ENCODE measurements at places on chromosomes 7 and 10.

DNA sequence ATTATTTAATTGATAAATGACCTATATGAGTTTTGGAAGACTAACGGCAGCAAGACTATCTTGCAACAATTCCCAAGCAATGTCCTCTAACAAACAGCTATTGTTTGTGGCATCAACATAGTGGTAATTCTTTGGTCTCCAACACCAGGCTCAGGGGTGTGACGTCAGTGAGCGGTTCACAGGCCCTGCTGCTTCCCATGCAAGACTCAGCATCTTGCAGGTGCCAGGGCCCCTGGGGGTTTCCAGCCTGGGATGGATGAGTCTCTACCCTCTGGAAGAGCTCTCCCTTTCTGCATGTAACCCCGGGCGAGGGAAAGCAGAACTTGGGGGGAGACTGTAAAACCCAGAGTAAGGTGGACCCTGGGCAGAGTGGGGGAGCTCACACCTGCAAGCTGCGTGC is 164.7 kb downstream of the ACTR3B start:
- no peak for DNase-seq

DNA sequence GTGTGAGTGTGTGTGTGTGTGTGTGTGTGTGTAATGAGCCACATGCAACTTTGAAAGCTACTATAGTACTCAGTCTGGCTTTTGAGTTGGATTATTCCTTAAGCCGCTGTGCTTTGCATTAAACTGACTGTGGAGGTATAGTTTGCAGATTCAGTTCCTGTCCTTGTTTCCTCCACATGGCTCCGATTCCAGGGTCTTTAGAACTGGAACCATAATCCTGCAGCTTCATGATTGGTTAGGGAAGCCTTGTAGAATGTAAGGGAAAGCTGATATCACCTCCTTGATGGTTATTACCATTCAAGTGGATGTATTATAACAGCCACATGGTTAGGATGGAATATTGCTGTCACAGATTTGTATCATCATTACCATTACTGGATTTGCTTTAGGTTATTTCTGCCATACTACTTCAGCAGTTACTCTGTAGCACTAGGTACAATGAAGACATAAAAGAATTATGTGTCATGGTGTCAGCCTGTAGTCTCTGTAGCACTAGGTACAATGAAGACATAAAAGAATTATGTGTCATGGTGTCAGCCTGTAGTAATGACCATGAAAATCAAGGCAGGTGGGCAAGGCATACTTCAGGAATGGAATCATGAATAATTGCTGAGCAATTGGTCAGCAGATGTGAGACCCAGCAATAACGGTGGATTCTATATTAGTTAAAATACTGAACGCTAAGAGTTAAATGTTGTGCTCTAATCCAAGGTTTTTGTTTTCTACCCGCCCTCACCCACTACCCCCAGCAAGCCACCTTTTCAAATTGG is 275.1 kb upstream of the FZD1 start:
- DNase-seq = peak; percentile 31

GRCh38 chr7:118006979-118007378 is 133.7 kb upstream of the CTTNBP2 start:
- DNase-seq = no peak

DNA sequence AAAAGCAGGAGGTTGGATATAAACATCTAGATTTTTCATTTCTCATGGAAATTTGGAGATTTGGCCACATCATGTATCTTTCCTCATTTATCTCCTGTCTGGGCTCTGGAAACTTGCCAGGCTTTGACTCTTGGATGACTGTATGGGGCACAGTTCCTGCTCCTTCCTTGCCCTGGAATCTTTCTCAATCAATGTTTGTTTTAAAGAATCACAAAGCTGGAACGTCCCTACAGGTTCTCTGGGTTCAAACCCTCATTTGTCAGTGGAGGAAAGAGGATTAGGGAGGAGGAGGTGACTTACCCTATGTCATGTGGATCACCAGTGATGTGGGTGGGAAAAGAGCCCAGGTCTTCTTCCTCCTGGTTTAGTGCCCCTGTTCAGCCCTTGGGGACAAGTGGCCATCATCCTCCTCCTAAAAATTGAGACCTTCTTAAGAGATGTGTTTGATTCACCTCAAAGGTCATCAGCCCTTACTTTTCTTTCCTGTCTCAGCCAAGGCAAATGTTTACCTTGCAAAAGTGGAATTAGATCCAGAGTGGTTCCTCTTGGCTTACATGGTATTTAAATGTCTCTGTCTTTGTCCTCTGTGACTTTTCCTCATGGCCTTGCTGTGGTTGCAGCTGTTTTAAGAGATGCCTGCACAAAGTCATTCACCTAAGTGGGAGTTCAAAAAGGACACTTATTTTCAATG is 38.8 kb upstream of the PDZD8 start:
- peak; percentile 27 for DNase-seq

GRCh38 chr7:151626422-151627115 is 106.9 kb upstream of the RHEB start:
- DNase-seq = peak; percentile 73

- no peak for DNase-seq
These were observed 26.9 kb downstream of the SGMS1 start for GRCh38 chr10:50596897-50597296.

GRCh38 chr7:17304926-17305325 is 6.5 kb downstream of the AHR start:
- DNase-seq = peak; percentile 70

GRCh38 chr7:16071246-16071857 is 350.0 kb downstream of the CRPPA start:
- peak; percentile 72 for DNase-seq

DNA sequence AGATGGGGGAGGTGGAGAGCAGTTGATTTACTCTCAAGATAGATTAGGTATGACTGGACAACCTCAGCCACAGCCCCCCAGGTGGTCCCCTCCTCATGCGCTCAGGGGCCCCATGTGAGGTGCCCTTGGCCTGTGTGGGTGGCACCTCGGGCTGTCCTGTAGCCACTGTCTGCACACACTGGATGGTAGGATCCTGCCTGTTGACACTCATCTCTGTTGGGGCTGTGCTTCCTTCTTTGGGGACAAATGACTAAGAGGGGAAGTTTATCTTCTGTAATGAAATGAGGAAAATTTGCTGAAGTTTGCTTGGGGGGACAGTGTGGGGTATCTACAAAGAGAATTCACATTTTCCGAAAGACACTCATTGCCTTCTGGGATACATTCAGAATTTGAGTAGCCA is 53.6 kb upstream of the ANTXRL start:
- no peak for DNase-seq

DNA sequence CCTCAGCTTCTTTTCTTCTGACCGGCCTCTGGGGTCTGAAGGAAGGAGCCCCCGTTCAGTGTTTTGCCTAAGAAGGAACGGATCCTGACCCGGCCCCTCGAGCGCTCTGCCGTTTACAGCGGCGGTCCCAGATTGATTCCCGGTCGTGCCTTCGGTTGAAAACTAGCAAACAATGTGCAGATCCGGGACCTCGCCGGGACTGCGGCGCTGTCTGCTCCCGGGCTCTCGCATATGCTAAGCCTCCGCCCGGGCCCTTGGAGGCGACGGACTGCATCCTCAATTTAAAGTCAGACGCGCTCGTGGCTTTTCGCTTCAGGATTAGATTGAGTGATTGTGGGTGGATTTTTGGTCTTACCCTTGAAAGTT is 559 bp downstream of the DBF4 start:
- peak; percentile 83 for DNase-seq

- DNase-seq = no peak
These were observed 297.7 kb upstream of the LRGUK start for GRCh38 chr7:133829336-133829897.

DNA sequence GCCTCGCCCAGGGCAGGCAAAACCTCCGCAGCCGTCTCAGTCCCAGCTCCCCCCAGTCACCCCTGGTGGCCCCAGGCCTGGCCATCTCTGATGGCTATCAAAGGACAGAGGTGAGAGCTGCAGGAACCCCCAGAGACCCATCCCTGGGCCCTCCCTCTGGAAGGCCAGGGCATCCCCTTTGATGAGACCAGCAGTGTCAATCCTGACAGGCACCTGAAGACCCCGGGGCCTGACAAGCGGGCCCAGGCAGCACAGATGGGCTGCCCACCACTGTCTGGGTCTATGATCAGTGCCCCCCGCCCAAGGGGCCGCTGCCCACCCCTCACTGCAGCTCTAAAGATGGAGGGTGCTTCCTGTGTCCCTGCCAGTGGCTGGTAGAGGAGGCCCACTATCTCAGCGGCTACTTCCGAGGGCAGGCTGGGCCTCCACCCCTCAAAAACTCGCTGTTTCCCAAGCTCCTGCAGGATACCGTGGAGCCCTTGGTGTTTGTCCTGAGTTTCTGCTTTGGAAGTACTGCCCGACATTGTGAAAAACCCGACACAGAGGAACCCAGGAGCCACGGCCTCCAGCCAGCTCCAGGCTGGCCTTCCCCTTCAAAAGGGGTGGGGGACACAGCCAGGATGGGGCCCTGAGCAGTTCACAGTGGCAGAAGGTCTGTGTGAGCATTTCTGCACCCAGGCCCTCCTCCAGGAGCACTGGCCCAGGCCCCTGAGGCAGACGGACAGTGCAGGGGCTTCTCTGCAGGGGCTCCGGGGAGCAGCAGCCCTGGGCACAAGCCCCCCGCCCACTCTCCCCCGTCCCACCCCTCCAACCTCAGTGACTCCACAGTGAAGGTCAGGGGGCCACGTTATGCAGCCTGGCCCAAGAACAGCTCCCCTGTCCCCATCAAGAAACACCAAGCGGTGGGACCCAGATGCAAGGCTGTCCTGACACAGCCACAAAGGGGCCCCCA is 99.2 kb downstream of the PDGFA start:
- no peak for DNase-seq

GRCh38 chr7:141387521-141388217 is 163.5 kb upstream of the AGK start:
- no peak for DNase-seq

DNA sequence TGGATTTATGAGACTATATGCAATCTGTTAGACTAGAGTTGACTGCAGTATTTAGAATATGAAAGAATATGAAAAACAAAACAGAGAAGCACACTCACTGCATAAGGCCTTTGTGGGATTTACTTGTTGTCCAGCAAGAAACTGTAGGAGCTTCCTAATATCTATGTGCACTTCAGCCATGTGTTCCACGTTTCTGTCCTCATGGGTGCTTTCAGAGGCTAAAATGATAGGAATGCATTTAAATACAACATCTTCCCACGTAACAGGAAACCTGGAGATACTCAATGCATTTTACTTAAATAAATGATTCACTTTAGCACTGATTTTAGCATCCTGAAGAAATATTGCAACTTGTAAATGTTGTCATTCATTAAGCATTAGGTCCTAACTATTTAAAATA is 11.7 kb downstream of the HUS1 start:
- DNase-seq = no peak

- no peak for DNase-seq
These were observed 48.0 kb downstream of the SEC23IP start for GRCh38 chr10:119940487-119940886.

- no peak for DNase-seq
These were observed 24.3 kb upstream of the PPP2R2D start for GRCh38 chr10:131876508-131876907.

Measured in NCI-H69 (cell line).